Cerebellum (tissue), 4 donors: ENCODE measurements at places on chromosomes 16 and 17. TPM values are rescaled to one million over a fixed set of nuclear protein-coding genes. Genes with fewer than 3 reads are reported as not detected.

GRCh38 chr16:87416826-87417527 is 24.8 kb downstream of the MAP1LC3B start:
- DNase-seq = no peak

Gene SDR42E1
- total RNA-seq = 0.82 TPM

- DNase-seq = no peak
Observed at GRCh38 chr16:56609463-56609921, 1.1 kb downstream of the MT2A start.

DNA sequence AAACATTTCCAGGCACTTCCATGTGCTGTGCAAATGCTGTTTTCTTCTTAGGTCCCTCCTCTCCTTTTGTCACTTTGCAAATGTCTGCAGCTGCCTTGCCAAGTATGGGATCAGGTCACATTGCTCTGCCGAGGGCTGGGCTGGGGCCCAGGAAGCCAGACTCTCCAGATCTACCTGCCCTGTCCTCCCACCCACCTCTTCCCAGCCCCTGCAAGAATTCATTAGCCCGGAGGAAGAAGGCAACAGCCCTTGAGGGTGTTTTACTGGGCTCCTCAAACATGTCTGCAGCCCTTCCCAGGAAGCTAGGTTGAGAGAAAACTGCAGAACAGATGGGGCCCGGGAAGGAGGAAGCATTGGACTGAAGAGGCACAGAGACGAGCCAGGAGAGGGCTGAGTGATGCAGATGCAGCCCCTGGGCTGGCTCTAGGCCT is 47.1 kb downstream of the WSB1 start:
- DNase-seq = no peak

- no peak for DNase-seq
Observed at GRCh38 chr16:12413393-12413792, 390.3 kb downstream of the CPPED1 start.

- no peak for DNase-seq
Observed at GRCh38 chr17:66281661-66282369, 20.6 kb upstream of the PRKCA start.

Gene CX3CL1
- total RNA-seq = 4.4 TPM

DNA sequence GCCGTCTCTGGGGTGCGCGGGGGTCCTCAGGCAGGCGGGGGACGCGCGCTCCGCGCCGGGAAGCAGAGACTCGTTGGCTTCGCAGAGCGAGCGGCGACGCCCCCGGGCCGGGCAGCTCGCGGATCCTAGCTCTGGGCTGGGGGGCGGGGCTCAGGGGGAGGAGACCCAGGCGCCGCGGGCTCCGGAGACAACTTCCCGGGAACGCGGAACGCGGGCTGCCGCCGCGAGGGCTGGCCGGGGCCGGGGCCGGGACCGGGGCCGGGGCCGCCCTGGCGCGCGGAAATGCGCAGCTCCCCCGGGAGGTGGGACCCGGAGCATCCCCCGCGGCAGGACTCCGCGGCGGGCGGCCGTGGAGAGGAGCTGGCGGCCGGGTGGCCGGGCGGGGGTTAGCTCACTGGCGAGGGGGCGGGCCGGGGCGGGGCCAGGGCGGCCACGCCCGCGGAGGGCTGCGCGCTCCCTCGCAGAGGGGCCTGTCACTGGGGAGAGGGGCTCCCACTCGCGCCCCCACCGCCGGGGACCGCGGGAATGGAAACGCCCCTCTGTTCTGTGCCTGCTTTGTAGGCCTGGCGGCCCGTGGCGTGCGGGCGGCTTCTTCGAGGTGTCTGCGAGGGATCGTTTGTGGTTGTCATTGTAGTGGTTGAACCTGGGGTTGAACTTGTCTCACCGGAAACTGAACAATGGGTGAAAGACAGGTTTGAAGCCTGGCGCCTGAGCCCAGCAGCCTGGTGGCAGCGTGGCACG is at the start of gene GAS7:
Gene GAS7, minus strand, starts transcription at position 98 of the 741 bp plus-strand sequence.
- no peak for DNase-seq

- peak; percentile 74 for DNase-seq
Observed at GRCh38 chr17:72725433-72726068, 366.9 kb downstream of the SLC39A11 start.

Gene GAST
- not detected for total RNA-seq

Gene SHISA9
- 24.7 TPM for total RNA-seq

DNA sequence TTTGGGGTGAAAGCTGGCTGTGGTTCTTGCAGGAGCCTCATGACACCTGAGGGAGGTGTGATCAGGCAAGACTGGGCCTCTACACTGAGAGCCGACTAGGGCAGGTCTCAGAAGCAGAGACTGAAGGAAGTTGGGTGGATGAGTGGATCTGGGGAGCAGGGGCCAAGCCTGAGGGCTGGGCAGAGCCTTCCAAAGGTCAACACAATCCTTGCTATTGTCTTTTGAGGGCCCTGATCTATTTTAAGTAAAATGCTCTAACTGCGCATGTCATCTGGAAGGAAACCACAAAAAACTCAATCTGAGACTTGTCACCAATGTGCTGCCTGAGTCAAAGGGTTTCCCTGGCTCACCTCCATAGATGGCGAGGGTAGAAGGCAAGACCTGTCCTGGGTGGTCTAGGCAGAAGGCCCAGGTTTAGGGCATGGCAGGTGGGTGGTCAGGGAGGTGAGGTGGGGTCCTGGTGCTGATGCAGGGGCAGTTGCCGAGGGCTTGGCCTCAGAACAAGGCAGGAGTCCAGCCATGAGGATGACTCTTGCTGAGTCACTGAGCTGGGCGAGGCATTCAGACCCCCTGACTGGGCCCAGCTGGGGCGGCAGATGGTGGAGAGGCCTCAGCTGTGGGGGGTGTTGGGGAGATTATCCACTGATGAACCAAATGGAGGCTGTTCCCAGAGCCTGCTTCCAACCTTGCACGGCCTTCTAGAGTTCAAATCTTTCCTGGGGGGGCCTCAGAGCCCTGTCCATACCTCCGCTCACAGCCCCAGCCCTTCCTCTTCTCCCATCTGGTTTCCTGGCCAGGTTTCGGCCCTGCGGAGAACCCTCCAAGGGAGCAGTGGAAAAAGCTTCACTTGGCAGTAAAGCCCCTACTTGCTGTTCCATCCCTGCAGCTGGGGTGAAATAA is 5.1 kb downstream of the MVP start:
- peak; percentile 90 for DNase-seq

Gene PRDM7
- not detected for total RNA-seq

Gene HBA1
- total RNA-seq = 1,023 TPM

DNA sequence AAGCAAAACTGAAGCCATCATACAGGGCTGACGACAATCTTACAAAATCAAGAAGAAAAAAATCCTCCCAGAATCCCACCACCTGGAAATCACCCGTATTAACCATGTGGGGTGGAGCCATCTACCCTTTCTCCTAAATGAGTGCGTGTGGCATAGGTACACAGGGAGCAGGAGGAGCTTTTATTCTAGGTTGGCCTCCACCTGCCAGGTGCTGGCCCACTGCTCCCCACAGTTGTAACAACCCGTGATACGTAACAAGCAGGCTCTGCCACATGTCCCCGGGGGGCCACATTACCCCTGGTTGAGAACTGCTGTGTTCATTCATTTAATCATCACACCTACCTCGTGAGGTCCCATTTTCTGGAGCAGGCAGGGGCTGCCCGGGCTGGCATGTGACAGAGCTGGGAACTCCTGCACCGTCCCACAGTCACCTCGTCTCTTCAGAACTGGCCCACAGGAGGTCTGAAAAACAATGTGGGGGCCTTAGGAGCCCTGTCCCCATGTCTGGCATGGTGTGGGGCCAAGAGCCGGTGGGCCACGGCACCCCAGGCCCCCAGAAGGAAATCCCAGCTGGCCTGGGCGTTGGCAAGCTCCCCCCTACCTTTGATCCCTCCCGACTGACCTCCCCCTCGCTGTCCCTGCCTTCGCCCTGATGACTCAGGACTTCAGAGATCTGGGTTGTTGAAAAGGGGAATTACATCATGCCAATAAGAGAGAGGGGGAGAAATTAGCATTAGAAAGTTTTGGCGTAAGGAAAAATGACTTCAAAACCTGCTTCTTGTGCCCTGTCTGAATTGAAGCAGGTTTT is 12.9 kb downstream of the CMIP start:
- DNase-seq = no peak

Gene GLP2R
- 0.18 TPM for total RNA-seq

- no peak for DNase-seq
Observed at GRCh38 chr16:740459-740763, 386 bp downstream of the CIAO3 start.

Gene SLC52A1
- total RNA-seq = not detected

Gene TBC1D26
- 0.54 TPM for total RNA-seq

DNA sequence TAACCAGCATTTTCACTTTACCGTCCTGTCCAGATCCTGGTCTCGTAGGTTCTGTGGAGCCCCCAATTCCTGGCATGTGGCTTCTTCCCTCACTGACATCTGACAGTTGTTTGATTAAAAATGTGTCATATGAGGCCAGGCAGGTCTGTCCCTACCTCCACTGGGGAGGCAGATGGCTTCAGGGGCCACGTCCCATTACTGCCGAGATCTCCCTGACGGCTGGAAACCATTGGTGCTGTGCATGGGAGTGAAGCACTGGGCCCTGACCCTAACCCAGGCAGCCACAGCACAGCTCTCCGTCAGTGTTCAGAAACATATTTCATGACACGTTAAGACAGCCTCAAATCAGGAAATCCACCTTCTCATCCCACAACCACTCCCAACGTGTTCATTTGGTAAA is 77.5 kb downstream of the GNAO1 start:
- no peak for DNase-seq

GRCh38 chr17:50198026-50198669 is 3.3 kb downstream of the COL1A1 start:
- no peak for DNase-seq

DNA sequence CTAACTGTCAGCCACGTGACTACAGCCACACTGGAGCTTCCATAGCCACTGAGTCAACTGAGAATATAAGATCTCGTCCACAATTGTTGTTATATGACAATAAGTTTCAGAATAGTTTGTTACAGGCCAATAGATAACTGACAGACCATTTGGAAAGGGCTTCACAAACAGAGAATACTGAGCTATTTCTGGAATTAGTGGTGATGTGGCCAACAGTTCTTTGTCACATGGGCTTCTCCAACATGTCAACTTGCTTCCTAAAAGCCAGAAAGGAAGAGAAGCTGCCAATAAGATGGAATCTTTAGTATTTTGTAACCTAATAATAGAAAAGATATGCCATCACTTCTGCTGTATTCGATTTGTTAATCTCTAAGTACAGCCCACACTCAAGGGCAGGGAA is 1220.4 kb downstream of the CDH8 start:
- DNase-seq = no peak

Gene ABCA5
- total RNA-seq = 99.2 TPM

DNA sequence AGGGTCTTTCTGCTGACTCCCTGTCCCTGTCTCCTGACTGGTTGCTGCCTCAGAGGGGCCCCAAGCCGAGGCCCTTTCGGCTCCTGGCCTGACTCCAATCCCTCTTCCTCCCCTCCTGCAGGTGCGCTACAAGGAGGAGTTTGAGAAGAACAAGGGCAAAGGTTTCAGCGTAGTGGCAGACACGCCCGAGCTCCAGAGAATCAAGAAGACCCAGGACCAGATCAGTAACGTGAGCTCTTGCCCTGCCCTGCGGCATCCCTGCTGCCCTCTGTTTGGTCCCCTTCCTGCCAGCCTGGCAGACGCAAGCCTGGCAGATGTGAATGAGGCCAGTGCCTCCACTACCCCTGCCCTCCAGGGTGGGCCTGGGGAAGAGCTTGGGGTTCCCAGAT is 27.1 kb upstream of the LASP1NB start:
- DNase-seq = no peak

Gene MINK1
- total RNA-seq = 28.2 TPM

Gene TMEM95
- total RNA-seq = not detected

DNA sequence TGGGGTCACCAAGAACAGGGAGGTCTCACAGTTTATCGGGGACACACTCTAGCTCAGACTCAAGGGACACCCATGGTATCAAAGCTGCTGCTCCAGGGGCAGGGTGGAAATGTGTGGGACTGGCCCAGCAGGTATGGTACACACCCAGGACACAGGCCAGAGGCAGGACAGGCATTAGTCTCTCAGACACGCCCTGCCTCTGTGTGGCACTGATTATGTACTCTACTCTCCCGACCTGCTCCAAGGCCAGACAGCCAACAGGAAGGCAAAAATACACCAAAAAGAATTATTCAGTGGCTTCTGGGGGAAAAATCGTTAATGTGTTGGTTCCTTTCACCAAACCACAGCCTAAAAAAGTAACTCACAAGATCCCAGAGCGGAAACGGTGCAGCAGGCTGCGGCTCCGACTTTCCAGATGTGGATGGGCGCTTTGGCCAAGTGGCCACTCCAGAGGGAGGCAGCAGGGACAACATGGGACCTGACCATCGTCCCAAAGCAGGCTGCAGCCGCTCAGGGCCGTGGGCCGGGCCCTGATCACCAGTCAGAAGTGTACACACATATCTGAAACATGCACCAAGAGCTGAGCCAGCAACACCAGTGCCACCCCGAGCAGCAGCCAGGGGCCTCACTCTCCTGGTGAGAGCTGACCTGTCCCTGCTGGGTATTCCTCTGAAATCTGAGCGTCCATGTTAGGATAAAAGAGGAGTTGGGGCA is 1.0 kb upstream of the SIRT7 start:
- no peak for DNase-seq

DNA sequence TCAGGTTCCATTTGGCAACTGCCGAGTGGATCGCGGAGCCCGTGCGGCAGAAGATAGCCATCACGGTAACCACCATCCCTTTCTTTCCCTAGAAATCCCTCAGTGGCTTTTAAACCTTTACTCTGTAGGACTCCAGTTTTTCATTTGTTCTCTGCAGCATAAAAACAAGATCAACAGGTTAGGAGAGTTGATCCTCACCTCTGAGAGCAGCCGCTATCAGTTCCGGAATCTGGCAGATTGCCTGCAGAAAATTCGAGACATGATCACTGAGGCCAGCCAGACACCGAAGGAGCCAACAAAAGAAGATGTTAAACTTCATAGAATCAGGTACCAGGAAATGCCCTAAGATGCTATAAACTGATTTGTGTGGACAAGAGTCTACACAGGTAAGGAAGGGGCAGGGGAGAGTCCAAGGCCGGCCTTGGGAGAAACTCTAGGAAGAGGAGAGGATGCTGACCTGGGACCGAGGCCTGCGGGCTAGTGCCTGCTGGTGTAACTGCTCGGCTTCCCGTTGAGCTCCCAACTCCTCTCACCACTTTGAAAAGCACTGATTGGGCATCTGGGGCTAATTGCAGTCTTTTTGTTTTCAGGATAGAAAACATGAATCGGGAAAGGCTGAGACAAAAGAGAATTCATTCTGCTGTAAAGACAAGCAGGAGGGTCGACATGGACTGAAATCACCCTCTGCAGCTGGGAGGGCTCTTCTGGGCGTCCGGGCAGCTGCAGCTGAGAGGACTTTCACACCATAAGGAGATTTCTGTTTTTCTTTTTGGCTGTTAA is 8.1 kb downstream of the MRPL58 start:
- DNase-seq = no peak

Gene SPN
- total RNA-seq = 0.36 TPM

Gene VWA3A
- total RNA-seq = 5.4 TPM

Gene PIPOX
- 6.4 TPM for total RNA-seq

GRCh38 chr17:59424331-59424730 is 92.9 kb downstream of the YPEL2 start:
- no peak for DNase-seq

Gene OR2C1
- 0.45 TPM for total RNA-seq

Gene ABCC12
- 2.3 TPM for total RNA-seq

GRCh38 chr17:65558683-65559460 is 2.6 kb downstream of the AXIN2 start:
- DNase-seq = no peak
